ENCODE measurements at places on chromosomes 12 and 14.

DNA sequence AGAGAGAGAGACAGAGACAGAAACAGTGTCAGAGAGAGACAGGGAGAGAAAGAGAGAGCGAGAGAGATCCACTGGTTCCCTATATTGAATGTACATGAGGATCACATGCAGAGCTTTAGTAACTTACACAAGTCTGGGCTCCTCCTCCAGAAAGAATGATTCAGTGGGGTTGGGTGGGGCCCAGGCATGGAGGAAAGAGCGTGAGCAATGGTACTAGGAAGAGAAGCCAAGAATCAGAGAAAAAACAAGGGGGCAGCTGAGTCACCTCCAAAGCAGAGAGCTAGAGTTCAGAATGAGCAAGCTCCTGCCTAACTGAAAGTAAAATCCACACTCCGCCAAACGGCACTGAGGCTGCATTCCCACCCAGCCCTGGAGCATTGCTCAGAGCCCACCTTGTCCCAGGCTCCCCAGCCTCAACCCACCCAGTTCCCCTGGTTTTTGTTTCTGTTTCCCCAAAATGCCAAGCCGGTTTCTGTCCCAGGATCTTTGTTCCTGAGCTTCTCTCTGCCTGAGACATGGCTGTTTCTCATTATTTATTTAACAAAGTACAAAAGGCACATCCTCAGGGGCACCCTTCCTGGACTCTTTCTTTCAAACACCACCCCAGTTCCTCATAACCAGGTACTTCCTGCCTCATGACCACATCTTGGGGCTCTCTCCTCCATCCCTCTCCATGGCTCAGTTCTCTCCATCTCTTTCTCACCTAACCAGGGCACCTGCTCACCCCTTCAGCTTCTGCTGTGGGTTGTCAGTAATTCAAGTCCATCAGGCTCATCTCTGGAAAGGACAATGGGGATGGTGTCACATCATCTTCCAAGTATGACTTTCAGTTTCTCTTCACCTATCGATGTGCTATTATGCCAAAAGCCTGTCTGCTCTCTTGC, 670.3 kb upstream of the TBX3 start:
- DNase-seq, result peak; percentile 49

DNA sequence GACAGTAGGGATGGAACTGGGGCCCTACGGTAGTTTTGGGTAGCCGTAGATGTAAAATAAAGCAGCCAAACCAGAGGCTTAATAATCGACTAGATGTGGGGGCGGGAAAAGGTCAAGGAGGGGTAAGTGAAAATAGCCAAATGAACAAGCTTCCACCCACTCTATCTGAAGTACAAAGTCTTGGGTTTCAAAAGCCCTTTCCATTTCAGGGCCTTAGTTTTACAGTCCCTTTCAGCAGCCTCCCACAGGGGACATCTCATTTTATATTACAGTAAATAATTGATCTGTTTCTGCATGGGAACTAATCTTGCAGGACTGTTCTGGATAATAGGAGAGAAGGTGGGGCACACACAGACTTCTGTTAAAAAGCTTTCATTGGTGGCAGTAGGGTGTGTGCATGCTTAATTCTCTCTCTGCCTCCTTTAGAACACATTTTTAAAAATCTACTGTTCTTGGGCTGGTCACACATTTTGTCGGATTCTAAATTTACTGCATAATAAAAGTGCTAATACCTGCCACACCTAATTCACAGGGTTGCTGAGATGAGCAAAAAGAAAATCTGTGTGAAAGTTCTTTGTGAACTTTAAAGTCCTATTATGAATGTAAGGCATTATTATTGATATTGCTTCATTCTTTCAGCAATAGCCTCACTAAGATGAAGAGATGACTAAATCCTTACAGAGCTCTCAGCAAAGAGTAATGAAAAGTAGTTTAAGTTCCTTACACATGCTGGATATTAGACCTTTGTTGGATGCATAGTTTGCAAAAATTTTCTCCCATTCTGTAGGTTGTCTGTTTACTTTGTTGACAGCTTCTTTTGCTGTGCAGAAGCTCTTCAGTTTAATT, 104.6 kb downstream of the ITPR2 start:
- DNase-seq, result no peak

DNA sequence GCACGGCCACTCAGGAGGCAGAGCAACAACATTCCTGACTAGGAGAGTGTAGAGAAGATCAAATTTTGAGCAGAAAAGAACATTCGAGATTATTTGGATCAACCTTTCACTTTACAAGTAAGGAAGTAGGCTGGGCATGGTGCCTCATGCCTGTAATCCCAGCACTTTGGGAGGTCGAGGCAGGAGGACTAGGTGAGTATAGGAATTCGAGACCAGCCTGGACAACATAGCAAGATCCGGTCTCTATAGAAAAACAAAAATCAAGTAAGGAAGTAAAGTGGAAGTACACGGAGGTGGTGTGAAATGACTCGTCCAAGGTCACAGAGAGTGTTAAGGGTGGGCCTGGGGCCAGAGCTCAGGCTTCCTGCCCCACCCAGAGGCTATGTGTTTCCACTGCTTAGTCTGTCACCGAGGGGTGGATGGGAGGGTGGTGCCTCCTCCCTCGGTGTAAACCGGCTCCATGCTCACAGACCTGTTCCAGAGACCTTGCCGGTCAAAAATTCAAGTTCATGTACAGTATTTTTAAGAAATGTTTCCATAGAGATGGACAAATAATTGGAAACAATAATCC, 51.9 kb downstream of the MAP1LC3B2 start:
- DNase-seq, result no peak

GRCh38 chr14:57652769-57653168, 159.1 kb upstream of the CCDC198 start:
- DNase-seq, result no peak

DNA sequence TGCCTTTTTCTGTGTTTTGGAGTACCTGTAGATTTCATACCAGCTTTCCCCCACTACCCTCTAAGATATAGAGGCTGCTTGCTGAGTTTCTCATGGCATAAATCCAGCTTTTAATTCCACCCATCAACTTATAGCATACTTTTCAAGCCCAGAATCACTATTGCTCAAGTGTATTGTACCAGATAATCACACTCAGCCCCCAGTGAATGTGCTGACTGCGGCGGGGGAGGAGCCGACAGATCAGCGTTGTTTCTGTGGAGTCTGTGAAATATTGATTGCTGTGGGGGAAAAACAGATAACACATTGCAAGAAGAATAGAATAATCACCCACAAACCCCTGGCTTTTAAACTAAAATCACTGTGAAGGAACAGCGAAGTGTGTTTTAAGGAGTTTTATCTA, 296.1 kb downstream of the TMEM132D start:
- no peak for DNase-seq

DNA sequence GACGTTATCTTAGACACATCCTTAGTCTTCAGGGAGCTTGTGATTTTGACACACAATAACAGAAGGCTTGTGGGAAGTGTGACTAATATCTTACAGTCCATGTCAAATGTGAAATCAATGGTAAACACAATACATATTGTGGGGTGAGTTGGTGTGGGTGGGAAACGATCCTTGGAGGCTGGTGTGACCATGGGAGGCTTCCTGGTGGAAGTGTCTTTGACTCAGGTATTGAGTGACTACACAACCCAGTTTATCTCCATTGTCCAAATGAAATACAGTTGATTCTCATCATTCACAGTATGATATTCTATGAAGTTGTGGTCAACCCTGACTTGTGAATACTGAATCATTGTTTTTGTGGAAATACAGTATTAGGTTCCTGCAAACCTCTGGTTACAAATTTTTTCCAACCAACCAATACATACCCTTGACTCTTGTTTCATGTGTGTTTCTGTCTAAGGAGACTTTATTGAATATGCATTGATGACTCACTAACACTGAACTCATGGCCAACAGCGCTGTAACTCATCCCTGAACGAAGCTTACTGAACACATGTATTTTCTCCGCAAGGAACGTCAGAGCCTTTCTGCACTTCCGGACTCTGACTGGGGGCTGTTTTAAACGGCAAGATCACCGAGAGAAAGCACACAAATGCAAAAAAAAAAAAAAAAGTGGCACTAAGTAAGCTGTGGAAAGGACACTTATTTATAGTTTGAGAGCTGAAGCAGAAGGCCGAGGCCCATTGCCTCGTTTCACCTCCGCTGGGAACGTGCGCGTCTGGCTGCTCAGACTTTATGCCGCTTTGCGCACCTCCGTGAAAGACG, 59.0 kb downstream of the CLMN start:
- peak; percentile 82 for DNase-seq

DNA sequence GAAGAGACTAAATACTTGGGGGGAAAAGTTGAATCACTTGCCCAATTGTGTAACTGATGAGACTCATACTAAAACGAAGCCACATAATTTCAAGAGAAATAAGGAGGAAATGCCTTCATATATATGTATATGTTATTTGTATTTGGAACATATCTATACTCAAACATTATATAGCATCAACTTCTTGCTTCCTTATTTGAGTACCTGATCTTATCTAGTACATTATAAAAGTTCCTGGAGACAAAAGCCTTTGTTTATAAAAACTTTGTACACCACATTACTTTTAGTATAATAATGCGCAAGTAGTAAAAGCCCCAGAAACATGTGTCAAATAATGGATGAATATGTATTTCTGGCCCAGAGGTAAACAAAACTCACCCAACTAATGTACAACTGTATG, 92.0 kb downstream of the SLC2A13 start:
- DNase-seq, result peak; percentile 29

- peak; percentile 82 for DNase-seq
Observed at GRCh38 chr12:68158432-68158831, 1.1 kb downstream of the IFNG start.

Measured in activated CD4-positive, alpha-beta T cell treated with anti-CD3 and anti-CD28 coated beads, Interleukin-2, amount 50 U/mL, for 16 hours (primary cell).